Hematopoietic multipotent progenitor cell treated with erythropoietin and hydrocortisone succinate and interleukin-3 and kit ligand, for 4 days (in vitro differentiated cells): ENCODE measurements at places on chromosomes 11 and 22.

- DNase-seq: no peak
Observed at GRCh38 chr11:90310210-90310609, 87.4 kb upstream of the CHORDC1 start.

DNA sequence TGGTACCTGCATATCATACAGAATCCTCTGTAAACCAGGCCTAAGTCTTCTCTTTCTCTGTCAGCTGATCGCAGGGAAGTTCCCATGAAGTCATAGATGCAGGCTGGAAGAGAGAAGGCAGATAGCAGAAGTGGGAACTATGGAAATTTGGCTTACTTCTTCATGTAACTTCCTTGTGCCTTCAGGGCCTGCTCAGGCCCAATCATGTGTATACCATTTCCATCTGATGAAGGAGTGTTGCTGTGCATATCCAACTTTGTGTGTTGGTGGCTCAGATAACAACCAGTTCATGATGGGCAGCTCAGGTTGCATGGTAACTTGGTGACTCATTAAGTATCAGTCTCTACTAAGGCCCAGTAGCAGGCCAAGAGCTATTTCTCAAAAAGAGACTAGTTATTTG, 53.1 kb upstream of the CEP295 start:
- no peak for DNase-seq

DNA sequence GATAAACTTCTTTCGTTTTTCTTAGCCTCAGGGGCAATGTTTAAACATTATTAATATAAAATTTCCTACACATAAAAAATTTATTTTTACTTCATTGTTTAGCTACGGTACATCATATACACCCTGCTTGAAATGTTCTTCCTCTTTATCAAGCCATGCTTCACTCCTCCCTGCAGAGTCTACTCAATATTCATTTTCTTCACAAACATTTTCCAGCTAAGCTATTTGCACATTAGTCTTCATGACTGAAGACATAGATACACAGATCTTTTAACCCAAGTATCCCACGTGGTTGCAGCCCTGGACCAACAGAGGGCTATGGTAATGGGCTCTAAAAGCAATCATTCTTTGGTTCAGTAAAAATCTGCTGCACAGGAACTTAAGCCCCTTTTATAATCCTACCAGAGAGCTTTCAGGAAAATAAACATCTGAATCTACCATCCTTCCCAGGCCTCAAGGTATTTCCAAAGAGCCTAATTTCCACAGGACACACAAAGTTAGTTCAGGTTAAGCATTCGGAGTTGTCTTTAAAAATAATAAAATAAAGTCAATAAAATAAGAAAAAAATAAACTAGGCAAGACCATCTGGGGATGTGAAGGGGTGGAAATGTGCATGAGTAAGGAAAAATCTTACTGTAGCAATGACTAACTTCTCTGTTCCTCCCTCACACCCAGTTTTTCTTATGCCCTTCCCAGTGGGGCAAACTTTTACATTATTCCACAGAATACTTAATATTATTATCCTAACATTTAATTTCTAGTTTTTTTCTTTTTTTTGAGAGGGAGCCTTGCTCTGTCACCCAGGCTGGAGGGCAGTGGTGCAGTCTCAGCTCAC, 21.6 kb upstream of the OR6X1 start:
- DNase-seq: no peak

- no peak for DNase-seq
Observed at GRCh38 chr11:553083-553987, 7.2 kb downstream of the LMNTD2 start.

DNA sequence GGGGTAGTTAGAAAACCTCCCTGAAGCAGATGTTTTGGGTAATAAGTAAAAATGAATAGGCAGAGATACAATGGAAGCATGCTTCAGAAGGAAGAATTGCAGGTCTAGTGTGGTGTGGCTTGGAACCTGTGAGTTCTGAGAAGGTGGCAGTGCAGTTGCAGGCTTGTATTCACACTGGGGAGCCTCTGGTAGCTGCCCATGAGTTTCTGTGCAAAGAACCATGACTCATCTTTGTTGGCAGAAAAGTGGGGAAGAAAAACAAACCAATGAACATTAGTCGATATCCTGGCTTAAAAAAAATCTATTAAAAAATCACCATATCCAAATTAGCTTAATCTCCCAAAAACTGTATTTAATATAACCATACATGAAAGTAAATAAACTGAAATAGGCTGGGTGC, 232.6 kb downstream of the FAT3 start:
- DNase-seq: no peak

DNA sequence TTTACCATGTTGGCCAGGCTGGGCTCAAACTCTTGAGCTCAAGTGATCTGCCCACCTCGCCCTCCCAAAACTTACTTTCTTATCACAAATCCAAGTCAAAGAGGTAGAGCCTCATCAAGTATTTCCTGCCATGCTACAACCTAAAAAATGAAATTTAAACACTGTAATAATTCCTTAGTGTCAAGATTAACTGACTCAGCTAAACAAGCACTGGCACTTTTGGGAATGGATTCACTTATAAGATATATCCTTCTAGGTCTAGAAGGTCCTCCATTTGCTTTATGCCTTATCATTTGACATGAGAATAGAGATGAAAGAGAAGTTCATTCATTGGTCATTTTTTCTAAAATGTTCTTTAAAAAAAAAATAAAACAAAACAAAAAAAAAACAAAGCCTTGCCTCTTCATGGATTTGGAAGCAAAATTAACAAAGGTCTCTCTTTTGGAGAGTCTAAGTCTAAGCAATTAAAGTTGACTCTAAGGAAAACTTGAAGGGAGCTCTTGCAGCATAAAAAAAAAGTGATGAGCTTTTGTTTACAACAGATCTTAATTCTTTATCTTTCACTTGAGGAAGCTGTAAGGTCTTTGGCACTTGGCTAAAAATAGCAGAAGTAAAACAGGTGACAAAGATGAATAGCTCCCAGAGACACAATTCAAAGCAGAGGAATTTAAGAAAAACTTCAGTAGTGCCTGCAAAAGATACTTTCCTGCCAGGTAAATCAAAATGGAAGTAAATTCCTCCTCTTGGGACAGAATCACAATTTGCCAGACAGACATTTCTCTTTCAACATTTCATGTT, 50.3 kb downstream of the CADM1 start:
- no peak for DNase-seq

- no peak for DNase-seq
Observed at GRCh38 chr11:120882175-120882574, 141.7 kb upstream of the TBCEL start.

DNA sequence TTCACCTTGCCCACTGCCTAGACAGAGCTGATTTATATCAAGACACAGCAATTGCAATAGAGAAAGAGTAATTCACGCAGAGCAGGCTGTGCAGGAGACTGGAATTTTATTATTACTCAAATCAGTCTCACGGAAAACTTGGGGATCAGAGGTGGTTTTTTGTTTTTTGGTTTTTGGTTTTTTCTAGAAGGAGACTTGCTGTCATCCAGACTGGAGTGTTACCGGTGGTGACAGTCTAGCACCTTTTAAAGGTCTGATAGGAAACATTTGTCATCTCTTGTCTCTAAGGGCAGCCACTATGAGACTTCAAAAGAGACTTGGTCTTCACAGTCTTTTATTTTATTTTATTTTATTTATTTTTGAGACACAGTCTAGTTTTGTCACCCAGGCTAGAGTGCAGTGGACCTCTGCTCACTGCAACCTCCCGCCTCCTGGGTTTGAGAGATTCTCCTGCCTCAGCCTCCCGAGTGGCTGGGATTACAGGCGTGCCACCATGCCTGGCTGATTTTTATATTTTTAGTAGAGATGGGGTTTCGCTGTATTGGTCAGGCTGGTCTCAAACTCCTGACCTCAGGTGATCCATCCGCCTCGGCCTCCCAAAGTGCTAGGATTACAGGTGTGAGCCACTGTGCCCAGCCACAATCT, 19.1 kb downstream of the APOBEC3H start:
- no peak for DNase-seq

GRCh38 chr22:24009227-24010017, 1.7 kb upstream of the CABIN1 start:
- peak; percentile 84 for DNase-seq

GRCh38 chr22:20840646-20841371, 17.8 kb downstream of the PI4KA start:
- peak; percentile 29 for DNase-seq

DNA sequence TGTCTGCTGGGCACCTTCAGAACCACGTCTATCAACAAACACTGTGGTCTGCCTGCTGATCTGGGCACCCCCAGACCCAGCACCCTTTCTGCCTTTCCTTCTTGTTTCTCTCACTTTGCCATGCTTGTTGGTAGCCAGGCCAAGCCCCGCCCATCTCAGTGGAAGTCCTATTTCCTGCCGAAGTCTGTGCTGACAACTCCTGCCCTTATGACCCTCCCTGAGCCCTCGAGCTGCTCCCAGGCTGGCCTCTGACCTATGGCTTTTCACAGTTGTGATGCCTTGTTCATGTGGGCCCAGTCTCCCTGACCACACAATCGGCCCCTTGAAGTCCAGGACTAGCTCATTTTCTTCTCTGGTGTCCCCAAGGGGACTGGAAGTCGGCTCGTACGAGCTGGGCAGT, 132.1 kb downstream of the DSCAML1 start:
- DNase-seq: no peak

DNA sequence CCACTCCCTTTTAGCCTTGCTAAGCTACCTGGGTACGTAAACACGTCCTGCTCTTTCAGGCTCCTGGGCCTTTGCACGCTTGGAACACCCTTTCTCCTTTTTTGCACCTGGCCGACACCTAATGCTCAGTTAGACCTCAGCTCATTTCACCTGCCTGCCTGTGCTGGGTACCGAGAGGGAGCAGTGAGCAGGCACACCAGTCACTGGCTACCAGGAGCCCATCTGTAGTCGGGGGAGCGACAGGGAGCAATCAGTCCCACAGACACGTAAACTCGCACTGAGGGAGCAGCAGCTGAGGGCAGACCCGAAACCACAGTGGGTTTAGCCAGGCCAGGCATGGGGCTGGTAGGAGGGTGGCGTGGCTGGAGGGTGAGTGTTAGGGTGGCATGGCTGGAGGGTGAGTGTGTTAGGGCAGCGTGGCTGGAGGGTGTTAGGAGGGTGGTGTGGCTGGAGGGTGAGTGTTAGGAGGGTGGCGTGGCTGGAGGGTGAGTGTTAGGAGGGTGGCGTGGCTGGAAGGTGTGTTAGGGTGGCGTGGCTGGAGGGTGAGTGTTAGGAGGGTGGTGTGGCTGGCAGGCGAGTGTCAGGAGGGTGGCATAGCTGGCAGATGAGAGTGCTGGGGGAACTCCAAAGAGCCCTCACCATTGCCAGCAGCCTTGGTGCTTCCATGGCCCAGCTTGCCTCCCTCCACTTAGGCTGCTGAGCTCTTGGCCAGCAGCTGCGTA, 6.4 kb upstream of the GTSE1 start:
- no peak for DNase-seq

GRCh38 chr11:1000357-1001278, 35.9 kb downstream of the MUC6 start:
- DNase-seq: no peak

GRCh38 chr11:98834776-98835175, 186.0 kb upstream of the CNTN5 start:
- peak; percentile 0 for DNase-seq

DNA sequence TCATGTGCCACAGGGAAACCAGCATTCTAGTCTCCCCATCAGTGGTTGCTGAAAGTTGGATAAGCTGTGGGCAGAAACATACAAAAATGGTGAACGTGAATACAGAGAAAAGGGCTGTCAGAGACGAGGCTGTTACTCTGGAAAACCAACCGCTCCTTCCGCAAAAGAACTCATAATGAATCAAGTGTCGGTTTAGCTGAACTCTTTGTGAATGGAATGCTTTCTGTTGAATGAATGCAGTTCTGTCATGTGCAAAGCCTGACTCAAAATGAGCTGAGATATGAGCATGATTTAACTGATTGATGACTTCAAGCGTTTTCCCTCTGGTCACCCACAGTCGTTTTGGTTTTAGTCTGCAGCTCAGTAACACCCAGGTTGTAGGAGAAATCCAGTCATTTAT, 298.3 kb downstream of the ETS1 start:
- DNase-seq: no peak

DNA sequence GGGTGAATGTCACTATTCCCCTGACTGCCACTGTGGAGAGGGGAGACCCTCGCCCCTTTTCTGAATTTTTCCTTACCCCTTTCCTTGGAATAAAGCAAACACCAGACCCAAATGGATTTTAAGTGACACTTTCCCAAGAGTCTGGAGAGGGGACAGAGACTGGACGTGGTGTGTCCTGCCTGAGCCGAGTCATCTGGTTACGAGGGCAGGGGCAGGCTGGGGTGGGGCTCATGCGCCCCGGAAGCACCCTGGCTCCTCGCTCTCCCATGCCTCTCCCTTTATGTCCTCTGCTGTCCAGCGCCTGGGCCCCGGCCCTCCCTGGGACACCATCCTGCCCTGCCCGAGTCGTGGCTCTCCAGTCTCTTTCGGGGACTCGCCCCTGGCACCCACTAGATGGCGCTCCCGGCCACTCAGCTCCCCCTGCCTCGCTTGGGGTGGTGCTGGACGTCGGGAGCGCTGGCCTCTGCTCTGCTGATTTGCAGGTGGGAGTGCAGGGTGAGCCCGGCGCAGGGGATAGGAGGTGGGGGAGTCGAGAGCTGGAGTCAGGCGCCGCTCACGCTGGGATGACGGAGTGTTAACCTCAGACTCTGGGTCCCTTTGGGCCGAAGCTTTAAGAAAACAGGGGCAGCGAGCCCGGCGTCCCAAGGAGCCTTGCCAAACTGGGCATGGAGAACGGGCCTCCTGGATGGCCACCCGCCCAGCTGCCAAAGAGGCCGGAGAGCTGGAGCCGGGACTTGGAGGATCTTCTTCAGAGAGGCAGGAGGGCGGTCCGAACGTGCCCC, 89.8 kb downstream of the RPS6KA4 start:
- peak; percentile 89 for DNase-seq

DNA sequence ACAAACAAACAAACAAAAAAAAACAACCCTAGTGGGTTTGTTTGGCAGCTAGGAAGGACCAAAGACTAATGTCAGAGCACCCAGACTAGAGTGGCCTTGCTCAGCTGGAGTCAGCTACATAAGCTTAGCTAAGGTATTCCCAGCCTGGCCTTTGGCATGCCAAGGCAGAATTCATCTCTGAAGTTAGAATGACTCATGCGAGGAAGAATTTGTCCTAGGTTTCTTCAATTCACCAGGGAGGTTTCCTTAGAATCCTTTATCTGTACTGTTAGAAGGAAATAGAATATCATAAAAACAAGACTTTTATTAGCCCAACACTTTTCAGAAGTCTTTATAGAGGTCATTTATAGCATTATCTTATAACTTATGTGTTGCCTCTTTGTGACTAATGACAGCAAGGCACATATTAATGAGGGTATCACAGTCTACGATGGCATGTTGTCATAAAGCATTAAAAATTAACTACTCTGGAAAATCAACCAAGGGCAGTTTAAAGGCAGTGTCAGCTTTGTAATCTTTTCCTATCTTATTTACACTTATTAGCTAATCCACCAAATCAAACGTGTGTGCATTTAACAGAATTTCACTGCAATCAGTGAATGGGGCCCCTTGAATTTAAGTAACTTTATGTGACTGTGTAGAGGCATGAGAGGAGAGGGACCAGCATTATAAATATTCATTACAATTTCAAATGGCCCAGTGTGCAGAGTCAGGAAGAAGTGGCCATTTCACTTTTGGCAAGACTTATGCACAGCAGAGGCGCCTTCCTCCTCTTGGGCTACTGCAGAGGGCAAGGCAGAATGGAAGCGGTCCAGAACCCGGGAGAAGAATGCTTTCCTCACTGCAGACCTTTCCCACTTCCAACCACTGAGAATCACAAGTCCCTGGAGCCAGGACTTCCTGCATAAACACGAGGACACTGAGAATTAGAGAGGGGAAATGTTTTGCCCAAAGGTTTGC, 36.3 kb downstream of the SLC5A1 start:
- no peak for DNase-seq

- DNase-seq: peak; percentile 61
Observed at GRCh38 chr11:111387363-111387762, 8.3 kb upstream of the POU2AF1 start.

- DNase-seq: no peak
Observed at GRCh38 chr22:37329238-37330140, 47.2 kb downstream of the CYTH4 start.

- DNase-seq: no peak
Observed at GRCh38 chr11:133950874-133951326, 5.9 kb downstream of the IGSF9B start.
